Mammary epithelial cell (primary cell): ENCODE measurements at places on chromosomes 2 and 18. TPM values are rescaled to one million over a fixed set of nuclear protein-coding genes. Genes with fewer than 3 reads are reported as not detected.

NYAP2 gene
- polyA plus RNA-seq: not detected

GKN2 gene
- polyA plus RNA-seq: not detected

CNRIP1 gene
- polyA plus RNA-seq: not detected

DNA sequence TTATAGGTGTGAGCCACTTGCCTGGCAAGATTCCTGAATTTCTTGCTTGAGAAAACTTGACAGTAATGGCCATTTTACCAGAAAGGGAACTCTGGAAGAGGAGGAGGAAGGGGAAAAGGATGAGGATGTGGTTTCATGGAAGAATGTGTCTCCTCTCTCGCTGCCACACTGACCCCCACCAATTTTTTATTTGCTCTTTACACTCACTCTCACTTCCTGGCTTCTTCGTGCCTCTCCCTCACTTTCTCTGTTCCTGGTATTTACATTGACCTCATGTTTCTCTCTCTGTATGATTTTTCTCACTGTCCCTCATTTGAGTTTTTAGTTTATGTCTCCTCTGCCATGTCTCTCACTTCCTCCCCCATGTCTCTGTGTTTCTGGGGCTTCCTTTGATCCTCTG lies 134.5 kb upstream of the CAB39 start:
- no peak for DNase-seq

- no peak for DNase-seq
These were observed 54.2 kb upstream of the CDCA7 start for GRCh38 chr2:173300458-173300857.

DNA sequence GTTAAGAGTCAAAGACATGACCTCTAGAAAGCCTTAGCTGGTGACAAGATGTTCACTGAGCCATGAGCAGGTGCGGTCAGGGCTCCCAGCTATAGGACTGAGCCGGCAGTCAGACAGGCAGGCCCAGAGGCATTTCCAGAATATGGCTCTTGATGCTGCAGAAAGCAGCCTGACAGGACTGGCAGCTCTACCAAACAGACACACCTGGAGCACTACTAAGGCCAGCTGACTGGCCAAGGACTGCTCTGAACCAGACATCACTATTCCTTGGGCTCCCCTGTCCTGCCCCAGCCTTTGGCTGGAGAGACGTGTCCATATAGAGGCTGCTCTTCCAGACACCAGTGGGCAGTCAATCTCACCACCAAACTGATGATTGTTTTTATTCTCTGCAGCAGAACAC lies 98.8 kb downstream of the RIF1 start:
- DNase-seq: no peak
